H1 (cell line): ENCODE measurements at places on chromosomes 12 and 14. TPM values are rescaled to one million over a fixed set of nuclear protein-coding genes. Genes with fewer than 3 reads are reported as not detected.
A peak's percentile ranks its signal among the peaks of the same experiment; 100 is the strongest.

DNA sequence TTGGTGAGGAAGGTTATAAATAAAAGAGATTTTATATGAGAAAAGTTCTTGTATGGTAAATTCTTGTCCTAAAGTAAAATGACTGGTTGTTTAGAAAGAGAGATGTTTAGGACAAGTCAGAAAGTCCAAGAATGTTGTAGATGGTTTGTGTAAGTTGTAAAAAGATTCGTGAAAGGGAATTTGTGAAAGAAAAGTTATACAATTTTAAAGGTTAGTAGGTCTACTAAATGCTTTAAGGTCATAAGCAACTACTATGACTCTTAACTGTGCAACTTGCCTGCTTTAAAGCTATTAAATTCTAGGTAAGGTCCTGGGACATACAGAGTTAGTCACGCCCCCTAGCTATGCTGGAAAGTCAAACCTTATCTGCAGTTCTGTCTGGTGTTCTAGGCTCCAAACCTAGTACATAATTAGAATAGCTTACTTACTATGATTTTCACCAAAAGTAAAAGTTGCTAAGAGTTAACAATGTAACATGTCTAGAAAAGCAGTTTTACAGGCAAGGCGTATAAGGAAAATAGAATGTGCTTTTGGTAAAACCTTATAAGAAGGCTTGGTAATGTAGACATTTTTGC, 11.2 kb upstream of the DHRS2 start:
- H3K4me1 ChIP-seq: no peaks in the 10 kb centered on the region
- DNase-seq: no peak
- H3K27ac ChIP-seq: no peak overlapping the region
- no peaks in the 10 kb centered on the region for H3K27me3 ChIP-seq

GRCh38 chr14:69571449-69572029, 3.1 kb downstream of the CCDC177 start:
- no peaks in the 10 kb centered on the region for H3K36me3 ChIP-seq
- no peak for DNase-seq
- H3K4me3 ChIP-seq: no peak overlapping the region
- H3K4me1 ChIP-seq: no peaks in the 10 kb centered on the region
- H3K27me3 ChIP-seq: peaks cover 48% of the 10 kb centered on the region

DNA sequence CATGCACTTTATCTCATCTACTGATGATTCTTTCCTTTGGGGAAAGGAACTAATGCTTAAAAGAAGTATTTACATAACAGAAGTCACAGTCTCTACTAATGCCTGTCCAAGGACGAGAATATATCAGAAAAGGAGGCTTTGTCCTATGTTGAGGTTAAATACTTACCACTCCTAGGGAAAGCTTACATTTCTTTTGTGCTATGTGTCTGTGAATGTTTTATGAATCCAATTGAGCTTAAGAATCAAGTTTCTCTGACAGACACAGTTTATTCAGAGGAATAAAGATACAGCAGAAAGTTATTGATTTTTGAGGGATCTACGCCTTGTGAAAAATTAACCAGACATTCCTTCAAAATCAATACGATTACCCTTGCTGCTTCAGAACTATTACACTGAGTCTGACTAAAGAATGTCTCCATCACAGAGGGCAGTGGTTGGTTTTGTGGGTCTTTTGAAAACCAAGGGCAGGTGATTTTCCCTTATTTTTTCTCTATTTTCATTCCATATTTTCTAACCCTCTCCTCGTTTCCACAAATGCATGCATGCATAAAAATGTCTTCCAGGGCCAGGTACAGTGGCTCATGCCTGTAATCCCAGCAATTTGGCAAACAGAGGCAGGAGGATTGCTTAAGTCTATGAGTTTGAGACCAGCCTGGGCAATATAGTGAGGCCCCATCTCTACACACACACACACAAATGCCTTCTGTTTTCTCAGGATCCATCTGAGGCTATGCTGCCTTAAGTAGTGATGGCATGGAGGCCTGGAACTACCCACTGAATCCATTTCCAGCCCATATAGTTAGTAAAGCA, 1095.1 kb downstream of the GALC start:
- no peaks in the 10 kb centered on the region for H3K36me3 ChIP-seq
- no peak overlapping the region for H3K4me3 ChIP-seq
- H3K4me1 ChIP-seq: no peaks in the 10 kb centered on the region
- no peaks in the 10 kb centered on the region for H3K27me3 ChIP-seq

- H3K27me3 ChIP-seq: no peaks in the 10 kb centered on the region
- H3K27ac ChIP-seq: peak overlapping the region; percentile 87
- no peaks in the 10 kb centered on the region for H3K36me3 ChIP-seq
- H3K4me3 ChIP-seq: peak overlapping the region; percentile 98; the same call in 1 of the 2 replicates
Measured at GRCh38 chr14:20333494-20333841, 389 bp upstream of the CCNB1IP1 start.

PRICKLE1 gene
- 22.4 and 26.1 TPM in 2 replicates for total RNA-seq

ST8SIA1 gene
- 3.2 and 4.4 TPM in 2 replicates for total RNA-seq

GRCh38 chr14:20802341-20803084, at the start of gene RNASE1:
Gene RNASE1 (minus strand): TSS chr14:20802844. CDS start chr14:20802068, 776 bp downstream.
- H3K4me1 ChIP-seq: peaks cover 8% of the 10 kb centered on the region
- DNase-seq: no peak
- no peaks in the 10 kb centered on the region for H3K27me3 ChIP-seq

DNA sequence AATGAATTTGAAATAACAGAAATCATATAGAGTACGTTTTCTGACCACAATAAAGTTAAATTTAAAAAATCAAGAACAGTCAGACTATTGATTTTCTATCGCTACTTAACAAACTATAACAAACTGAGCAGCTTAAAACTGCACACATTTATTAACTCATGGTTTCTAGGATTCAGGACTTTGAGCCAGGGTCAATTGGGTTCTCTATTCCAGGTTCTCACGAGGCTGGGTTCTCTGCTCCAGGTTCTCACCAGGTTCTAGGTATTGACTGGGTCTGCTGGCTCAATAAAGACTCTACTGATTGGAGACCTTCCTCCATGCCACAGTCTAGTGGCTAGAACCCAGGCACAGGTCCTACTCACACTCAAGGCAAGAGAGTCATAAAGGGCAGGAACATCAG, 22.8 kb downstream of the ABCC9 start:
- H3K36me3 ChIP-seq: no peaks in the 10 kb centered on the region
- H3K27ac ChIP-seq: no peak overlapping the region
- no peak overlapping the region for H3K4me3 ChIP-seq
- H3K4me1 ChIP-seq: no peaks in the 10 kb centered on the region
- H3K27me3 ChIP-seq: no peaks in the 10 kb centered on the region

DNA sequence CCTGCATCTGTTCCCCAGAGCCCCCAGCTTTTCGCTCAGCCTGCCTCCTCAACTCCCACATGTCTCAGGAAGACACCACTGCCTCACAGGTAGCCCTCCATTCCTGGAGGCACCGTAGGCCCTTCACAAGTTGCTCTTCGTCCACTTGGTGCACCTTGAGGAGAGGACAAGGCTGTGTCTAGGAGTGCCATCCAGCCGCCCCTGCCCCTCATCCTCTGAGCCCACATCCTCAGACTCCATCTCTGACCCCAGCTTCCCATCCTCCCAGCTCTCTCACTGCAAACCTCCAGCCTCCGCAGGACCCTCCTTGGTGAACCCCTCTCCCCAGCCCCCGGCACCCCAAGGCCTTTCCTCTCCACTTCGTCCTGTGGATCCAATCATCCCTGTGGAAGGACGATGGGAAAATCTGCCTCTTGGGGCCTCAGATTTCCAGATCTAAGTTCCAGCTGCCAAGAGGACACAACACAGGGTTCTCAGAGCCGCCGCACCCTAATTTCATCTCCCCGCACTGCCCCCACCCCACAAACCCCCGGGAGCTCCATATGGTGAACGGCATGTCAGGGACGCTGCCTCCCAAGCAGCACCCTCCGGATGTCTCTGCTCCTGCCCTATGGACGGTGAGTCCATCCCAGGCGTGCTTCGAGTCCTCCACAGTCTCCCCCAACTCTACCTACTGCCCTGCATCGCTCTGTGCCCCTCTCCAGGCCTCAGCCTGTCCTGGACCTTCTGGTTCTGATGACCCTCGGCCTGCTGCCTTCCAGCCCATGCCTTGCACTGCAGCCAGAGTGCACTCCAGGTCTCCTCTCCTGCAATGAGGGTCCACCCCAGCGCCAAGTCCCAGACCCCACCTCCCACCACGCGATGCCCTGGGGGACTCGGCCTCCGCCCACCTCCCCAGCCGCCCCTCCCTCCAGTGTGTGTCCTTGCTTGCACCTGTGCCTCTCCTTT, 314.1 kb upstream of the DIO3 start:
- no peaks in the 10 kb centered on the region for H3K4me1 ChIP-seq
- H3K4me3 ChIP-seq: no peak overlapping the region
- H3K36me3 ChIP-seq: no peaks in the 10 kb centered on the region

DNA sequence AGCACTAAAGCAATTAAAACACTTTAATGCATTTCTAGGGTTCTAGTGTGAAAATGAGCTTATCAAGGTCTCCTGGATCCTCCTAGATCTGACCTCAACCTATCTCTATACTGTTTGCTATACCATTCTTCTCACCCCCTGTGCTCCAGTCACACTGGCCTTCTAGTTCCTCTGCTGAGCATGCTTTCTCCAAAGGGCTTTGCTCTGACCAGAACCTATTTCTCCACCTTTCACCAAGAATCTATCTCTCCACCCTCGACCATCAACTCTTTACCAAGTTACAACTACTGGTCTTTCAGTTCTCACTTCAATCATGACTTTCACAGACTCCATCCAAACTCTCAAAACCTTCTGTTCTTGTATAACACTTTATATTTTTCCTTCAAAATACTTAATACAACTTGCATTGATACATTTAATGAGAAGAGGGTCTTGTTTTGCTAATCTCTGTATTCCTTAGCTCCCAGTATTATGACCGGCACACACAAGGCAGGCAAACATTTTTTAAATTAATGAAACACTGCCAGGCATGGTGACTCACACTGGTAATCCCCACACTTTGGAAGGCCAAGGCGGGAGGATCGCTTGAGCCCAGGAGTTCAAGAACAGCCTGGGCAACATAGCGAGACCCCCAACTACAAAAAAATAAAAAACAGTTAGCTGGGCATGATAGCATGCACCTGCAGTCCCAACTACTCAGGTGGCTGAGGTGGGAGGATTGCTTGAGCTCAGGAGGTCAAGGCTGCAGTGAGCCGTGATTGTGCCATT, 22.8 kb downstream of the PPP1R12A start:
- DNase-seq: no peak
- H3K27me3 ChIP-seq: no peaks in the 10 kb centered on the region
- H3K36me3 ChIP-seq: no peaks in the 10 kb centered on the region
- H3K27ac ChIP-seq: no peak overlapping the region
- H3K4me1 ChIP-seq: no peaks in the 10 kb centered on the region

DNA sequence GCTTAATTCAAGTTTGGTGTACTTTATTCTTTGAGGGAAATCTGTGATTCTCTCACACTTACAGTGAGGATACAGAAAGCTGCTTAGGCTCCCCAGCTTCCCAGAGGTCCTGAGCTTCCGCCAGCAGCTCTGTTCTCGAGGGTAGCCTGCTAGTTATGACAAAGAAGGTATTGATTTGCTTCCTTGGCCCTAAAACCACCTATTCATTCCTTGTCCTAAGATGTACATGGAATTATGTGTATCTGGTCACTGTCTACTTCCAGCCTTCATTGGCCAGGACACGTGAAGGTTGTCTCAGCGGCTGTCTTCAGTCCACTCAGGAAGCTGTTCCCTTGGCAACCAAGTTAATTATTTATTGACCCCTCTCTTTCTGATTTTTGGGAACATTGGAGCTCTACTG, 55.7 kb downstream of the GALNT8 start:
- H3K27ac ChIP-seq: no peak overlapping the region
- no peak for DNase-seq
- no peaks in the 10 kb centered on the region for H3K4me1 ChIP-seq
- no peaks in the 10 kb centered on the region for H3K36me3 ChIP-seq
- no peak overlapping the region for H3K4me3 ChIP-seq
- H3K27me3 ChIP-seq: no peaks in the 10 kb centered on the region
